ENCODE measurements at places on chromosomes 4 and X. TPM values are rescaled to one million over a fixed set of nuclear protein-coding genes. Genes with fewer than 3 reads are reported as not detected.
A peak's percentile ranks its signal among the peaks of the same experiment; 100 is the strongest.

DNA sequence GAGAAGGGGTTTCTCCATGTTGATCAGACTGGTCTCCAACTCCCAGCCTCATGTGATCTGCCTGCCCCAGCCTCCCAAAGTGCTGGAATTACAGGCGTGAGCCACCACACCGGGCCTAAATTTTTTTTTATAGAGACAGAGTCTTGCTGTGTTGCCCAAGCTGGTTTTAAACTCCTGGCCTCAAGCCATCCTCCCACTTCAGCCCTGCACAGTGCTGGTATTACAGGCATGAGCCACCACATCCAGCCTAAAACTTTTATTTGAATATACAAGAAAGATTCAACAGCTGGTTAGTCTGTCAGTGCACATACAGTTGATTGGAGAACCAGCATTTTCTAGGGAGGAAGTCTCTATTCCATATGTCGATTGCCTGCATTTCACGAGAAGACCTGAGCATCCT is 91.2 kb downstream of the LRP2BP start:
- H3K27me3 ChIP-seq, result no peaks in the 10 kb centered on the region
- no peak overlapping the region for H3K27ac ChIP-seq
- H3K4me1 ChIP-seq, result peaks cover 10% of the 10 kb centered on the region
- H3K36me3 ChIP-seq, result peaks cover 2% of the 10 kb centered on the region
- no peak overlapping the region for H3K4me3 ChIP-seq

- no peaks in the 10 kb centered on the region for H3K36me3 ChIP-seq
- H3K4me1 ChIP-seq, result no peaks in the 10 kb centered on the region
- H3K4me3 ChIP-seq, result no peak overlapping the region
- no peak overlapping the region for H3K27ac ChIP-seq
- no peaks in the 10 kb centered on the region for H3K27me3 ChIP-seq
- DNase-seq, result no peak
Measured at GRCh38 chr4:37605843-37606565, 80.2 kb downstream of the RELL1 start.

The CC2D2A gene
- polyA plus RNA-seq, result 36.0 TPM

- H3K36me3 ChIP-seq, result no peaks in the 10 kb centered on the region
- no peaks in the 10 kb centered on the region for H3K27me3 ChIP-seq
- H3K4me1 ChIP-seq, result no peaks in the 10 kb centered on the region
- H3K4me3 ChIP-seq, result no peak overlapping the region
- no peak for DNase-seq
- no peak overlapping the region for H3K27ac ChIP-seq
Measured at GRCh38 chr4:2072971-2073807, 14.1 kb downstream of the NAT8L start.

DNA sequence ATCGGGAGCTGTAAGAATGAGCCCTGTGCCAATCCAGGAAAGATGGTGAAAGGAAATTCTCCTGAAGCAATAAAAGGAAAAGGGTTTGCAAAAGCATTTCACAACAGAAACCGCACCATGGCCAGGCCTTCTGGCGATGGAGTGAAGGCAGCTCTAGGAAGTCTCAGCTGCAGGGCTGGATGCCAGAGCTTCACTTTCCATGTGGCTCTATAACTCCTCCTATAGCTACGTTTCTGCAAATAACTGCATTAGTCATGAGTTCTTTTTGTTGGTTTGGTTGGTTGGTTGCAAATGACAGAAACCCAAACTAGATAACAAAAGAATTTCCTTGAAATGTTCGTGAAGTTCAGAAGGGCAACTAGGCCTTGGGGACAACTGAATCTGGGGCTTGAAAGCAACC is 84.6 kb downstream of the RELL1 start:
- no peak overlapping the region for H3K27ac ChIP-seq
- no peaks in the 10 kb centered on the region for H3K27me3 ChIP-seq
- H3K36me3 ChIP-seq, result no peaks in the 10 kb centered on the region
- H3K4me1 ChIP-seq, result no peaks in the 10 kb centered on the region
- no peak overlapping the region for H3K4me3 ChIP-seq

GRCh38 chr4:139809757-139810140 is 144.1 kb downstream of the MGST2 start:
- H3K36me3 ChIP-seq, result no peaks in the 10 kb centered on the region
- H3K27me3 ChIP-seq, result no peaks in the 10 kb centered on the region
- no peak overlapping the region for H3K27ac ChIP-seq
- DNase-seq, result no peak

DNA sequence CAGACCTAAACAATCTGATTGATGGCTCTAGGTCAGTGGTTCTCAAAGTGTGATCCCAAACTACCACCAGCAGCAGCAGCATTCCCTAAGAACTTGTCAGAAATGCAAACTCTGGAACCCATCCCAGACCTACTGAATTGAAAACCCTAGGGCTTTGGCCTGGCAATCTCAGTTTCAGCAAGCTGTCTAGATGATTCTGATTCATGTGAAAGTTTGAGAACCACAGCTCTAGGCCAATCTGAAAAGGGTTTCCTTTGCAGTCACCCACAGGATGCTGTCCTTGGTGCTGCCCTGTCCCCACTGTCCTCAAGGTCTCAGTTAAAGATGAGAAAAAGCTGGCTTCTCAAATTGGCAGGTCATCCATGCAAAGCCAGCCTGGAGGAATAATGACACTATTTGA is 34.8 kb downstream of the SMPX start:
- no peak overlapping the region for H3K27ac ChIP-seq
- H3K4me3 ChIP-seq, result no peak overlapping the region
- no peaks in the 10 kb centered on the region for H3K27me3 ChIP-seq
- peak; percentile 23 for DNase-seq
- H3K36me3 ChIP-seq, result no peaks in the 10 kb centered on the region

GRCh38 chr4:141660880-141661279 is 24.5 kb downstream of the IL15 start:
- no peak overlapping the region for H3K27ac ChIP-seq
- H3K4me3 ChIP-seq, result no peak overlapping the region
- H3K4me1 ChIP-seq, result no peaks in the 10 kb centered on the region
- no peaks in the 10 kb centered on the region for H3K36me3 ChIP-seq
- H3K27me3 ChIP-seq, result no peaks in the 10 kb centered on the region
- DNase-seq, result peak; percentile 41

DNA sequence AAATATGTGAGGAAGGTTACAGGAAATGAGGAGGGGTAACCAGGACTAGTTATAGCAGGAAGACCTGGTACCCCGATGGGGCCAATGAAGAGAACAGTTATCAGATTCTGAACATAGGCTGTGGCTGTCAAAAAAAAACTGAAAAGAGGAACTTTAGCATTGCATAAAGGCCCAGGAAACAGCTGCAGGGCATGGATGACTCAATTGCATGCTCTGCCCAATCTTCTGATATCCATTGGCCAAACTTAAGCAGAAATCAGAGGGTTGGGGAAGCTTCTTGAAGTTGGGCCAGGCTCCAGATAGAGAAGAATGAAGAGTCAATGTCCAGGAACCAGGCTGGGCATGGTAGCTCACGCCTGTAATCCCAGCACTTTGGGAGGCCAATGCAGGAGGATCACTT is 1222.4 kb upstream of the PRKX start:
- H3K4me1 ChIP-seq, result no peaks in the 10 kb centered on the region
- H3K36me3 ChIP-seq, result no peaks in the 10 kb centered on the region
- DNase-seq, result no peak
- no peaks in the 10 kb centered on the region for H3K27me3 ChIP-seq

The FABP2 gene
- not detected for polyA plus RNA-seq

DNA sequence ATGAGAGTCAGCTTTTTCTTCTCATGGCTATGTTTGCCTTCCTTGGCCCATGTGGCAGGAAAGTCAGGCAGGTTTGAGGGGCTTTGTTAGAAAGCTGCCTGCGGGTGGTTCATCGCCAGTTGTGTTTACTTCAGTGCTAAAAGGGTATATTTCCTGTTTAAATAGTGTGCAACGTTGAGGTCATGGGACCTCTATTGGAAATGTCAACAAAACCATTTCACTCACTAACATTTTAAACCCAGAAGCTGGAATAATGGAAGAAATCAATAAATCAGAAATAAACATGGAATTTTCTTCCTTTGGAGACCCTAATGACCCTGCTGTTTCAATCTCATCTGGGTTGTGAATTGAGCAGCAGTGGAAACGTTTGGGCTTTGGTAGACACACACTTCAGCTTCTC is 185.8 kb downstream of the ANKRD50 start:
- H3K4me1 ChIP-seq, result no peaks in the 10 kb centered on the region
- no peaks in the 10 kb centered on the region for H3K27me3 ChIP-seq
- no peaks in the 10 kb centered on the region for H3K36me3 ChIP-seq
- no peak overlapping the region for H3K27ac ChIP-seq

DNA sequence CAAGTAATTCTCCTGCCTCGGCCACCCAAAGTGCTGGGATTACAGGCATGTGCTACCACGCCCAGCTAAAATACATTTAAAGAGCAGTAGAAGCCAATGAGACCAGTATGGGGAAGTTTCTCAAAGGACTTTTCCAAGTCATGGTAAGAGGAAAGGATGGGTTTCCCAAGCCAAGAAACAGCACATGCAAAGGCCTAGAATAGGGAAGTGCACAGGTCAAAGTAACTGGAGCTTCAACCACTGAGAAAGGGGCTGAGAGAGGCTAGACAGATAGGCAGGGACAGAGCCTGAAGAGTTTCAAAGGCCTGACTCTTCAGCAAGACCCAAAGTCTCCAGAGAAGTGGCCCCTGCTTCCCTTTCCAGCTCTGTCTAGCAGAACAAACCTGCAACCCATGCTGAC is 162.1 kb downstream of the CORIN start:
- no peaks in the 10 kb centered on the region for H3K36me3 ChIP-seq
- no peaks in the 10 kb centered on the region for H3K4me1 ChIP-seq
- H3K27ac ChIP-seq, result no peak overlapping the region
- H3K27me3 ChIP-seq, result no peaks in the 10 kb centered on the region

The CPLX1 gene
- 0.09 TPM for polyA plus RNA-seq

The TMEM150C gene
- 0.21 TPM for polyA plus RNA-seq

The AKAP4 gene
- polyA plus RNA-seq, result not detected

DNA sequence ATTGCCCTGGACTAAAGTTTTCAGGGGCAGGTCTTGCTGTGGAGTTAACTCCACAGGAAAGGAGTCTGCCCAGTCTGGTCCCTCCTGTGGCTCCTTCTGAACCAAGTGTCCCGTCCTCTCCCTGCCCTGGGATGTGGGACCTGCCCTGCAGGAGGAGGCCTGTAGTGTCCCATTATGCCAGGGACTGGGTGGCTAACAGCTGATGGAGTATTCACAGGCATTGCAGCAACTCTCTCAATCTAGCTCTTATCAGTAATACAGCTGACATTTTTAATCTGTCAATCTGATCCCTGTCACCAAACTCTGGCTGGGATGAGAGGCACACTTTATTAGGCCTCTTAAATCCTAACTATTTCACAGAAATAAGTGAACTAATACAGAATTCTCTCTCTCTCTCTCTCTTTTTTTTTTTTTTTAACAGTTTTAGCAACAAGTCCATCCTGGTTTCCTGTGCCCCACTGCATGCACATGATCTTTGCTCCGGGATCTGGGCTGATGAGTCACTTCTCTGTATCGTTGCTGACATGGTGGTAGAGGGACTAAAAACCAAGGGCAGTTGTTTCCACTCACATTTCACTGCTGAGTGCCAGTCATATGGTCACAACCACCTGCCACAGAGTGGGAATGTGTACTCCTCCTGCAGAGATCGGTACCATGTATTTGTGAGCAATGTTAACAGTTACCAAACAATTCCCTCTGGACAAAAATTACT is 39.1 kb downstream of the HAND2 start:
- H3K27me3 ChIP-seq, result no peaks in the 10 kb centered on the region
- H3K27ac ChIP-seq, result no peak overlapping the region
- no peaks in the 10 kb centered on the region for H3K36me3 ChIP-seq
- peaks cover 32% of the 10 kb centered on the region for H3K4me1 ChIP-seq
